IPS-NIHi11 (cell line): ENCODE measurements at places on chromosomes 7 and 10.

DNA sequence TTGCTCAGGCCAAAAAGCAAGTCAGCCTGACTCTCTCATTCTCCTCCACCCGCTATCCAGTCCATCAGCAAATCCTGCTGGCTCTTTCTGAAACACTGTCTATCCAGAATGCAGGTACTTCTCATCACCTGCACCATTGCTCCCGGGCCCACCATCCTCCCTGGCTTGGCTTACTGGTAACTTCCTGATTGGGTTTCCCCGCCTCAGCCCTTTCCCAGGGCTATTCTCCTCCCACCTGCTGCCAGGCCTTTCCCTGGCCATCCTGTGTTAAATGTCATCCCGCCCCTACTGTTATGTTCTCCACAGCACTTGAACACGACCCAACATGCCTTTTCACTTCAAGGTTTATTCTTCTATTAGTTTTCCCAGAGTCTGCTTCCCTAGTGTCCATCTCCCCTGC lies 124.0 kb downstream of the CNNM2 start:
- peak; percentile 43 for DNase-seq

DNA sequence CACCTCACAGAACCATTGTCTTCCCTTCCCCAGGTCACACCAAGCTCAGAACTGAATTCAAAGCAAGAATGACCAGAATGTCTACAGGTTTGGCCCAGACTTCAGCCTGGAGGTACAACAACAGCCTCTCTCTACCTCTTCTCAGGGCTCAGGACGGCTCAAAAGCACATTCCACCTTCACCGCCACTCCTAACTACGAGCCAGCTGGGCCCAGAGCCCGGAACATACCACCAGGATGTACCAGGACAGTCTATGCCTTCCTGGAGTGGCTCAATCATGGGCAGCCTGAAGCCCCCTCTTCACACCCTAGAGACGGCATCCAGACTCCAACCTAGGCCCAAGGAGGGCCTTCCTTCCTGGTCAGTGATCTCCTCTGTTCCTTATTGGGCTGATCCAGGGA lies 41.6 kb downstream of the ANXA8 start:
- DNase-seq = no peak

DNA sequence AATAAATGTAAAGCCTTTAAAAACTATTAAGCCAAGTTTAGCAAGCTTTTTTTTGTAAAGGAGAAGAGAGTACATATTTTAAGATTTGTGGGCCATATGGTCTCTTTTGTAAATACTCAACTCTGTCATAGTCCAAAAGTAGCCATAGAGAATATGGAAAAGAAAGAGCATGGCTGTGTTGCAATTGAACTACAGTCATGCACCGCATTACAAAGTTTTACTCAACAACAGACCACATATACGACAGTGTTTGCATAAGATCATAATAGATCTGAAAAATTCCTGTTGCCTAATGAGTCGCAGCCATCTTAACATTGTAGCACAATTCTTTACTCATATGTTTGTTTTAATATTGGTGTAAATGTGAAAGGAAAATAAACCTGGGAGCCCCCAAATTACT lies 440.8 kb downstream of the HTR7 start:
- DNase-seq = no peak

DNA sequence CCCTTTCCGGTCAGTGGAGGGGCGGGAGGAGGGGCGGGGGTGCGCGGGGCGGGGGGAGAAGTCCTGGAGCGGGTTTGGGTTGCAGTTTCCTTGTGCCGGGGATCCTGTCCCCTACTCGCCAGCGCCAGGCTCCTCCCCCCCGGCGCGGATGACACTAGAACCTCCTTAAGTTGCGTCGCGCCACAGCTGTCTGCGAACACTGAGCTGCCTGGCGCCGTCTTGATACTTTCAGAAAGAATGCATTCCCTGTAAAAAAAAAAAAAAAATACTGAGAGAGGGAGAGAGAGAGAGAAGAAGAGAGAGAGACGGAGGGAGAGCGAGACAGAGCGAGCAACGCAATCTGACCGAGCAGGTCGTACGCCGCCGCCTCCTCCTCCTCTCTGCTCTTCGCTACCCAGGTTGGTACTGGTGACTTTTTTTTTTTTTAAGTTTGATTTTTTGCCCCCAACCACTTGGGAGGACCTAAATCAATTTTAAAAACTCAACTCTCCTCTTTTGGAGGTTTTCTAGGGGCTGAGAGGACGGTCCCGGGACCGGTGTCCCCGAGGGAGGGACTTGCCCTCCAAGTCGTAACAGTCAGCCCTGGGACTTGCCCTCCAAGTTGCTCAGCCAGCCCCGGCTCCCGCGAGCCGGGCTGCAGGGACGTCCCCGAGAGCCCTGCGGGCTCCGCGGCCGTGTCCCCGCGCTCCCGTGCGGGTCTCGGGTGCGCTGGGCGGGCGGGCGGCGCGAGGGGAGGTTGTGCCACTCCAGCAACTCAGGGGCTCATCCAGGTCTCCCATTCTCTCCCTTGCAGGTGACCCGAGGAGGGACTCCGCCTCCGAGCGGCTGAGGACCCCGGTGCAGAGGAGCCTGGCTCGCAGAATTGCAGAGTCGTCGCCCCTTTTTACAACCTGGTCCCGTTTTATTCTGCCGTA lies at the start of gene GATA3:
Gene GATA3, plus strand, starts transcription at position 195 of the 914 bp plus-strand sequence. CDS start 968 bp downstream, outside the sequence.
- DNase-seq = peak; percentile 60

GRCh38 chr10:8979976-8980375 lies 925.5 kb downstream of the GATA3 start:
- no peak for DNase-seq
